Activated CD8-positive, alpha-beta memory T cell treated with anti-CD3 and anti-CD28 coated beads for 48 hours (primary cell): ENCODE measurements at places on chromosomes 6 and 20.

- no peak for DNase-seq
These were observed 1.6 kb upstream of the HLA-DQA1 start for GRCh38 chr6:32635526-32636123.

GRCh38 chr6:39821742-39822532 lies 29.8 kb downstream of the DAAM2 start:
- no peak for DNase-seq

- no peak for DNase-seq
These were observed 17.6 kb downstream of the NANP start for GRCh38 chr20:25606094-25606695.

DNA sequence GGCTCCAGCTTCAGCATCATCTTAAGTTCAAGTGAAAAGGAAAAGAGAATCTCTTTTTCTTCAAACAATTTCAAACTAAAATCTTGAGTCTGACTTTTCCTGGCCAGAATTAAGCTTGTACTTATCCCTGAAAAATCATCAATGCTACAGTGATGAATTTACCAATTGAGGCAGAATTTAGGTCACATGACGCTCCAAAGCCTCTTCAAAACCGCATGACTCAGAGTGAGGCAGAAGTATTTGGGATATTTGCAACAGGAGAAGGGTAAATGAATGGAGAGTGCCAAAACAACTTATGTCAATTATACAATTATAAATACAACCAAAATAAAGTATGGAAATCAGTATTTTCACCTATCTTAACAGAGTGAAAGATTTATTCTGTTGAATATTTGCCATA lies 515.5 kb downstream of the COL12A1 start:
- DNase-seq = no peak

- no peak for DNase-seq
These were observed 671 bp downstream of the E2F1 start for GRCh38 chr20:33685328-33686099.

DNA sequence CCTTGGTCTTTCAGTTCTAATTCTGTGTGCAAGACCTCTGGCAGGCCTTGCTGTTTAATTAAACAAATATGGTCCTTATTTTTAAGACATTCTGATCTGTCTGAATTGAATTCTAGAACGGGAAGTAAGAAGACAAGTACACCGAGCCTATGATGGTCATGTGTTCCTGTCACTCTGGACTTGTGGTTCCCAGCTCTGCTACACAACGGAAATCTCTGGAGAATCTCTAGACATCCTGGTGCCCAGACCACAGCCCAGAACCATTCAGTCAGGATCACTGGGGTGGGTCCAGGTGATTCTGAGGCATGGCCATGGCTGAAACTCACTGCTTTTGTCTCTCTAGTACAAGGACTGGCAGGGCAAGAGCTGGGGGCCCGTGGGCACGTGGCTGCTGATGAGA lies 15.9 kb upstream of the KCNK16 start:
- DNase-seq = no peak

- DNase-seq = no peak
These were observed 42.4 kb downstream of the SNX14 start for GRCh38 chr6:85551264-85551663.

GRCh38 chr20:62752671-62753501 lies 43.4 kb upstream of the MRGBP start:
- no peak for DNase-seq

- no peak for DNase-seq
These were observed 65.2 kb downstream of the RIN2 start for GRCh38 chr20:19823216-19823615.

DNA sequence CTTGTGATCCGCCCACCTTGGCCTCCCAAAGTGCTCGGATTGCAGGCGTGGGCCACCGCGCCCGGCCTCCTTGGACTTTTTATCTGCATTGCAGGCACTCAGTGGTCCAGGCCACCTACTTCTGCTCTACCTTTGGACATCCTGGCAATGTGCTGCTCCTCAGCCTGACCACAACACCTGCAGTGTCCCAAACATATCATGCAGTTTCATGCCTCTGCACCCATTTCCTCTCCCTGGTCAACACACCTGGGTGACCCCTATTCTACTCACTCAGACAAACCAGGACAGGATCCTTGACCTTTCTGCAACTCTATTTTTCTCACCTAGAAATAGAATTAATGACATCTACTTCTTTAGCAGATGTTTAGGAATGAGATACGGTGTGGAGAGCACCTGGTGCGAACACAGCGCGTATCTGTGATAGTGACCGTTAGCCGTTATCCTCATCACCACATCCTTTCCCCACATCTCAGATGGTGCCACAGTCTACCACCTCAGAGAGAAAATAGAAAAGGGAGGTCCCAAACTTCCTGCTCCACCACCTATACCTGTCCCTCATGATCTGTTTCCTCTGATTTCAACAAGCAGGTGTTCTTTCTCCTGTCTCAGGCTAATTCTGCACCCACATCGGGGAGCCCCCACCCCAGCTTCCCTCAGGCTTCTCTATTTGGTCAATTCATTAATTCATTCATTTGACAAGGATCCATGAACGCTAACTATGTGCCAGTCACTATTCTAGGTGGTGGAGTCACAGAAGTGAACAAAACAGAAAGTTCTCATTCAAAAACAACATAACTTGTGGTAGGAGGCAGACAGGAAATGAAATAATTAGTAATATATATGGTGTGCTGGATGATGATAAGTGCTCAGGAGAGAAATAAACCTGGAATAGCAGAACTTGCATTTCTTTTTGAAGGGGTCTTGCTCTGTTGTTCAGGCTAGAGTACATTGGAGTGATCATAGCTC lies 4.3 kb upstream of the BTN3A2 start:
- DNase-seq = no peak

DNA sequence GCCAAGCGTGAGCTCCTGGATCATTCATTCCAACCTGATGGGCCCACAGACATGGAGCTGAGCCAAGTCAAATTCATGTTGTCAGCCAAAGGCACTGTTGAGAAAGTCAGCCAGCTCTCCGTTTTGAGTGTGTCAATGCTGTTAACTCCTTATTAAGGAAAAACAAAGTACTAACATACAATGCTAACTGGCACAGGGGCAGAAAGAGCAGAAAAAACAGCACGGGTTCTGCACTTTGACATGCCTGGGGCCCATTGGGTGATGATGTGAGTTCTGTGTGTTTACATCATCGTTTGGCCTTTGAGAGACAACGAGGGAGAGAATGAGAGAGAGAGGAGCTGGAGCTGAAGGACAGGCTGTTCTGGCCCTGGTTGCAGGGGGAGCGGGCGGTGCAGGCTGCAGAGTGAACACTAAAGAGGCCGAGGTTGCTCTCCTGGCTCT lies 85.9 kb downstream of the SMOC2 start:
- DNase-seq = no peak

DNA sequence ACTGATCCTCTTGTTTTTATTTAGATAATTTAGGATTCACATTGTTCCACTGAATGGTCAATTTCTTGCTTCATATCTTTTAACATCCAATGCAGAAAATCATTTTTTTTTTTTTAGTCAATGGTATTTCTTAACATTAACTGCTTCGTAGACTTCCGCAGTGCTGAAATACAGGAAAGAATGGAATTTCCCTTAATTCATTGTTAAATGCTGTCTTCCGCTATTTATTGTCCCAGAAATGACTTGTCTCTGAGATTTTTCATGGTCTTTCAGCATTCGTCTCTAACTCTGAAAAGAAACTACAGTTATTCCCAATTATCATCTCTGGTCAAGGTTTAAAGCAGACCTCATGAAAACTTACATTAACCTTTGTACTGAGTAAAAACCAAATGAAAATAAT lies 1029.1 kb upstream of the MANEA start:
- no peak for DNase-seq

DNA sequence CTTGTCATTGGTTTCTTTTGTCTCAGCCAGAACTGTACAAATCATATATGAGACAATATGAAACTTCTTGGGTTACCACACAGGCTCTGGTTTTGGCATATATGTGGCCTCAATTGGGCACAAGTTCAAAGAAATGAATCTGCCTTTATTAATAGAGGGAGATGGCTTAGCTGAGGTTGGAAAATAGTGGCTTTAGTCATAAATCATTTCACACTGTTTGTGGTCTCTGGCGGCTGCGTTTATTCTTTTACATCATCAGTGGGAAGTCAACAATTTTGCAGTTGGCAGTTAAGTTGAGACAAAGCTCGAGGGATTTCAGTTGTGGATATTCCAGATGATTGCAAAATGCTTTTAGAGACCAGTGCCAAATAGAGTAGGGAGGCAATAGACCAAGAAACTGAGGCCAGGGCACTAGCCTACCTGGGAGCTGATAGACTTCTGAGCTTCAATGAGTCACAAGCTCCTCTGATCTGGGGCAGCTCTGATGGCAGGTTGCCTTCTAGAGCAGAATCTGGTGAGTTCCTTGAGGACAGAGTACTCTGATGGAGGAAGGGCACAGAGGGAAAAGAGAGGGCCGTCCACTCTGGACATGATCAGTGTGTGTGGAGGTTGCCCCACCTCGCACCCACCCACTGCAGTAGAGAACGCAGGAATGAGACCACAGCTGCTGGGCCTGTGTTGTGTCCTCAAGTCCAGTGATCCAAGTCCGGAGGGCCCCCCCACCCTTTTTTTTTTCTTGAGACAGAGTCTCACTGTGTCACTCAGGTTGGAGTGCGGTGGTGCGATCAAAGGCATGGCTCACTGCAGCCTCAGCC lies 73.5 kb downstream of the ARMC2 start:
- DNase-seq = no peak

- DNase-seq = no peak
These were observed 839.4 kb downstream of the MAFB start for GRCh38 chr20:39849664-39850063.

GRCh38 chr6:106117579-106117978 lies 31.4 kb downstream of the PRDM1 start:
- no peak for DNase-seq

- no peak for DNase-seq
These were observed 65.6 kb downstream of the PHACTR1 start for GRCh38 chr6:12782136-12782535.

DNA sequence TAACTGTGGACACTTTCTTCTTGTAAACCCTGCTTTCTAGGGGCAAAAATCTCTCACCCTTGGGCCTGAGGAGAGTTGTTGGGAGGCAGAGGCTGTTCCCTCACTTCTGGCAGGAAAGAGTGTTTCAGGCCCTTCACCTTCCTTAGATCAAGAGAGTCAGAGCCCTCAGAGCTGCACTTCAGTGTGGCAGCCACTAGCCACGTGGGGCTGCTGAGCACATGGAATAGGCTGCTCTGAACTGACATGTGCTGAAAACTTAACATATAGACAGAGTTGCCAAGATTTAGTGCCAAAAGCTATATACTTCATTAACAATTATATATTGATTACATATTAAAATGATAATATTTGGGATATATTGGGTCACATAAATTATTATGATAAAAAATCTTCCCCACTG lies 4.4 kb upstream of the LMBRD1 start:
- DNase-seq = no peak

DNA sequence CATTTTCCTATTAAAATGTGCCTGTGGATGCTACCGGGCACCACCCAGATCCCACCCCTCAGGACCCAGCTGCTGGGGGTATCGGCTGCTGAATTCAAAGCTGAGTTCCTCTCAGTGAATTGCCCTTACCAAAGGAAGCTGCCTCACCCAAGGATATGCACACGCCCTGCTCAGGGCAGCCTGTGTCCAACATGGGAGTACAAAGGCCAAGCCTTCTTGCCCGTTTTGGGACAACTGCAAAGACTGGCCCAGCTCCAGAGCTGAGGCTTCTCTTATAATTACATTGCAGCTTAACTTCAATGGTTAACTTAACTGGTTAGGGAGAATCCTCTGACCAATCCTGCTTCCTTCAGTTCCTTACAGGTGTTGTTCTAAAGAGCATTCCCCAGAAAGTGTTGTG lies 19.8 kb upstream of the FANCE start:
- DNase-seq = no peak

DNA sequence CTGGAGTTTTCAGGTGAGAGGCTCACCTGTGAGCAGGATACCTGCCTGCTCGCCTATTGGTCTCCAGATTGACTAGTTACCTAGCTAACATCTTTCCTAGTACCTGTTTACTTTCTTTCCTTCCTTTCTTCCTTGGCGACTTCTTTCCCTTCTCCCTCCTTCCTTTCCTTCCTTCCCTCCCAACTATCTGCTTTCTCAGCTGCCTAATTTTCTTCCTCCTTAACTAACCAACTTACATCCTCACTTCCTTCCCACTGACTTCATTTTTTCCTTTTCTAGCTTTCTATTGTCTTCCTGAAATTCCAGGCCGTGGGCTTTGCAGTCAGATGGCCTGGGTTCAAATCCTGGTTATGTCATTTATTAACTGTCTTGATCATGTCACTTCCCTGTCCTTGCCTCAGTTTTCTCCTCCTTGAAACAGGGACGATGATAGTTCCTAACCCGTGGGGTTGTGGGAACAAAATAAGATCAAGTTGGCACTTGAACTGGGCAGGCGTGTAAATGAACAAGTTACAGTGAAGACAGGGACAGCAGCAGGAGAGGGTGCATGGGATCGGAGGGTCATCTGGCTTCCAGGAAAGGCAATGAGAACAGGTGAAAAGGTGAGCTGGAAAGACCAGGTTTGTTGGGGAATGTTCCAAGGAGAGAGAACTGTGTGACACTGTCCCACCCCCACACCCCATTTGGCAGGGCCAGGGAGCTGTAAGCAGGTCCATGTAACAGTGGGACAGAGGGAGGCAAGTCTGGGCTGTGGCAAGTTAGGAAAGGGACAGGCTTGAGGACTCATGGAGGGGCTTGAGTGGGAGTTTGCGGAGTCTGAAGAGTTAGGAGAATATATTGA lies 540 bp downstream of the SGK2 start:
- no peak for DNase-seq

DNA sequence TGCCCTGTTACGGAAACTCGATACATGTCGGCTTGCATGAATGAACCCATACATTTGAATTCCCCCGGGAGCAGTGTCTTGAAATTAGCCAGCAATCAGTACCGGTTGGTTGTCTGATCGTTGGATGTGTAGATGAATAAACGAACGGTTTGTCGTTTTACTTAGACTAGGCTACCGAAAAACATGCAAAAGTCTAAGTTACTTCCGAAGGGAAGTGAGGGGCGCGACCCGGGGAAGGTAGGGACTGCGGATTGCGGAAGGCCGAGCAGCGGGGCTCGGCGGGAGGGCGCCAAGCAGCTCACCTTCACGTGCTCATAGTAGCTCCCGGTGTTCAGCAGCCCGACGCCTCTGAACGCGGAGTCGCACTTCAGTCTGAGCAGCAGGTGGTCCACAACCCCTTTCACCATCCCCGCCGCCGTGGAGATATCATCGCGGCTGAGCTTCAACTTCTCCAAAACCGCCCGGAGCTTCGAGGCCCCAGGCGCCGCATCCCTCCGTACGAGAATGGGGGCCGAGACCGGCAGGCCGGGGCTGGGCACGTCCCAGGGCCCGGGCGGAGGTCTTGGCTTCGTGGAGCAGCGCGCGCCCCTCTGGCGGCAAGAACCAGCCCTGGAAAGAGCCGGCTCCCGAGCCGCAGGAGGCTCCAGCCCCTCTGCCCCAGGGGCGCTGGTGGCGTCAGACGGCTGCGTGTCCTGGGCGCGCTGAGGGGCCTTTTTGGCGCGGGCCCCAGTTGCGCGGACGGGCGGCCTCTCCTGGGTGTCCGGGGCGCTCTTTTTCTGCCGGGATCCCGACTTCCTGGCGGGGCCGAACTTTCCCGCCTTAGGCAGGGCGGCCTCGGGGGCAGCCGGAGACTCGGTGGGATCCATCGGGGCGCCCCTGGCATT lies 632 bp downstream of the CGAS start:
- DNase-seq = peak; percentile 27
